ENCODE measurements at places on chromosomes 7 and 10.

DNA sequence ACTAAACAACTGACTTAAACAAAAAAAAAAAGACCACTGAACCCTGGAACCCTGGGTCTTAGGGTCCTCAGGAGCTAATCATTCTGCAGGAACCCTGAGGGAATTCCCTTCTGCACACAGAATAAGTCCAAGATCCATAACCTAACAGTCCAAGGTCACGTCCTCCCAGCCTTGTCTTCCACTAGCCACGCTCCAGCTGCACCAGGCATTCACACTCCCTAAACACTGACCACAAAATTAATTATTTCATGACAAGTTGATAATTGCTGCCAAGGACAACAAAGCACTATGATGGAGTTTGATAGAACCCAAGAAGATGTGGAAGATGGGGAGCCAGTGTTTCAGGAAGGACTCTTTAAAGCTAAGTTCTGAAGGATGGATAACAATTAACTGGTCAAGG is 130.6 kb downstream of the SH3PXD2A start:
- DNase-seq: no peak

DNA sequence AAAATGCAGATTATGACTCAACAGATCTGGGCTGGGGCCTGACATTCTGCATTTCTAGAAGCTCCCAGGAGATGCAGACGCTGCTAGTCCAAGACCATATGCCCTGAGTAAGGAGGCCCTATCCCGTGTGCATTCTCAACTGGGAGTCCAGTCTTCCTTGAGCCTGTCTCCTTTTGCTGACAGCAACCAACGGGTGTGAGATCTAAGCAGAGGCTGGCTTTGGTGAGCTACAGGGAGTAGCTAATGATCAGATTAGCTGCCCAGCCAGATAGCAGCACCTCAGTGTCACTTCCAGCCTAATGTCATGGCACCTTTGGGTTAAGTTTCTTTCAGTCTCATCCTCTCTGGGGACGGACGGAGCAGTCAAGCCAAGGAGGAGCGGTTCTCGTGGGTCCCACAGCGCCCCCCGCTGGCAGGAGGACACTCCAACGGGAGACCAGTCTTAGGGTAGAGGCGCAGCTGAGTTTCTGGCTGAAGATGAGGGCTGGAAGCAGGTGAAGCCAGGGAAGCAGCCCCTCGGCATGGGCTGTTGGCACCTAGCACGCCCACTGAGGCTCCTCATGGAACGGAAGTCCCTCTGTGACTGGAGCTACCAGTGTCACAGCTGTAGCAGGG is 154.0 kb downstream of the CCDC3 start:
- DNase-seq: peak; percentile 21

DNA sequence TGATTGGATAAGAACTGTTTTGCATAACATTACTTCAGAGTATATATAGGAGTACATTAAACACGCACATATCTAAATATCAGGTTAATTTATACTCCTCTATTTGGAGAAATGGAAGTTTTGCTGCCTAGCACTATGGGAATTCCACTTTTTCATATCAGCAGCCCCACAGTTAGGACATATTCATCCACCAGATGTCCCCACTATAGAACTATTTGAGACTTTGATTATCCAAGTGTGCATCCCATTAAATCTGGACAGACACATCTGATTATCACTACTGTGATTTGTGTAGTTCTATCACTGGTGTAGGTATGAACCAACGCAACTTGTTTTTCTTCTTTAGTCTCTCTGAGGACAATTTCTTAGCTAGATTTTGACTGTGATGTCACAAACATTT is 345.7 kb downstream of the THSD7A start:
- no peak for DNase-seq

DNA sequence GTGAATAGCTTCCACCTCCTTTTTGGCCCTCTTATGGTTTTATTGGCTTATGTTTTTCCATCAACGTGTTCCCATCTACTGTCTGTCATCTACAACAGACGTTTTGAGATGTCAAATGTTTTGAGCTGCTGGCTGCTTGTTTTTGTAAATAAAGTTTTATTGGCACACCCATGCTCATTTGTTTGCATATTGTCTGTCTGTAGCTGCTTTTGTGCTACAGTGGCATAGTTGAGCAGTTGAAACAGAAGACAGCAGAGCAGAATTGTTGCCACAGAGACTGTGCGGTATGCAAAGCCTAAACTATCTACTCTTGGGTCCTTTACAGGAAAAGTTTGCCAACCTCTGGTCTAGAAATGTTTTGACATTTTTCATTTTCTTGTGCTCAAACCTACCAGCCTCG is 88.7 kb downstream of the VPS50 start:
- DNase-seq: no peak

DNA sequence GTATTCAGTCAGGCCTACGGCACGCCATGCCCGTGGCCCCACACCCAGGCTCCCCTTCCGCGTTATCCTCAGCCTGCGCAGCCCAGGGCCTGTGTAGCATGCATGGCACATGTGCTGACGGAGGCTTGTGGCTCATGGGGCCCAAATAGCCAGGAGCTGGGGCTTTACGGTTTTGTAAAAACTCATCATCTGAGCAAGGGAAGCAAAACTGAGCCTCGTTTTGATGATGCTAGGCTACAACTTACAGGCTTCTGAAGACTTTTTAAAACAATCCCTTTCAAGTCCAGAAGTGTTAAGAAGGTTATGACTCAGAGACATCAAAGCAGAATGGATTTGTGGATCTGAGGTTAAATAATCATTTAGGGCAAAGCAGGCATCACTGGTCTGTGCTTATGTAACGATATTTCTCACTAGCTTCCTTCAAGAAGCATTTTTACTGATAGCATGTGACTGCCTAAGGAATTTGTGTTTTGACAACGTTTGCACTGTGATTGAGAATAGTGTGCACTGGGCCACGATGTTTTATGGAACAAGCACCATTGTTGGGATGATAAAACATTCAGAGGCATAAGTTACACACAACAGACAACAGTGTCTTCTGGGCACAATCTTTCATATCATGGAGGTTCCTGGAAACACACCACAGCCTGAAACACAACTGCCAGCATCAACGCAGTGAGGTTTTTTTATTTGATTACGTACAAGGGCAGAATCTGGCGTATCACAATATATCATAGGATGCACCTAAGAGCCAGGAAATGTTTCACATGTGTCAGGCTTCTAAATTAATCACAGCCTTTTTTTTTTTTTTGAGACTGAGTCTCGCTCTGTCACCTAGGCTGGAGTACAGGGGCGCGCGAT is 274.3 kb downstream of the CCDC3 start:
- DNase-seq: no peak

DNA sequence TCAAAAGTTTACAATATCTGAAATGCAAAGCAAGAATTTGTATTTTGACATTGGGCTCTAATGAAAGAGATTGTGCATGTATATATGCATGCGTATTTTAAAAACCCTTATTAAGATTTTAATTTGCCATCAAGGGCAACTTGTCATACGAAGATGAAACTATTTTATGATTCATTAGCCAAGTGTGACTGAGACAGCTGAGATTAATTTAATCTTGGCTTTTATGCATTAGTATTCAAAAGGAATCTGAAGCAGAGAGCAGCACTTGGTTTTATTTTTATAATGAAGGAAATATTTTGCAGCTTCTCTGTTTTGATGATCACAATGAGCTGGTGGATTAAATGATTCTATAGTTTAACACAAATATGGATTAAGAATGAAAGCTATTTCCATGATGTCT is 45.9 kb upstream of the AKR1E2 start:
- DNase-seq: no peak

DNA sequence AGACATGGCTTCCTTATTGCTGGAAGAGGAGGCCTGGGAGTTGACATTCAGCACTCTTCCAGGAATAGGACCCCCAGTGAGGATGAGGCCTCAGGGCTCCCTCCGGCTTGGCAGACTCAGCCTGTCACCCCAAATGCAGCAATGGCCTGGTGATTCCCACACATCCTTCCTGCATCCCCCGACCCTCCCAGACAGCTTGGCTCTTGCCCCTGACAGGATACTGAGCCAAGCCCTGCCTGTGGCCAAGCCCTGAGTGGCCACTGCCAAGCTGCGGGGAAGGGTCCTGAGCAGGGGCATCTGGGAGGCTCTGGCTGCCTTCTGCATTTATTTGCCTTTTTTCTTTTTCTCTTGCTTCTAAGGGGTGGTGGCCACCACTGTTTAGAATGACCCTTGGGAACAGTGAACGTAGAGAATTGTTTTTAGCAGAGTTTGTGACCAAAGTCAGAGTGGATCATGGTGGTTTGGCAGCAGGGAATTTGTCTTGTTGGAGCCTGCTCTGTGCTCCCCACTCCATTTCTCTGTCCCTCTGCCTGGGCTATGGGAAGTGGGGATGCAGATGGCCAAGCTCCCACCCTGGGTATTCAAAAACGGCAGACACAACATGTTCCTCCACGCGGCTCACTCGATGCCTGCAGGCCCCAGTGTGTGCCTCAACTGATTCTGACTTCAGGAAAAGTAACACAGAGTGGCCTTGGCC is 4.3 kb downstream of the PGAM2 start:
- DNase-seq: no peak

- DNase-seq: no peak
Measured at GRCh38 chr10:132555648-132556575, 18.3 kb downstream of the INPP5A start.

GRCh38 chr10:99648717-99649116 is 10.6 kb upstream of the ENTPD7 start:
- DNase-seq: no peak

GRCh38 chr7:7164591-7164990 is 17.8 kb upstream of the C1GALT1 start:
- no peak for DNase-seq

DNA sequence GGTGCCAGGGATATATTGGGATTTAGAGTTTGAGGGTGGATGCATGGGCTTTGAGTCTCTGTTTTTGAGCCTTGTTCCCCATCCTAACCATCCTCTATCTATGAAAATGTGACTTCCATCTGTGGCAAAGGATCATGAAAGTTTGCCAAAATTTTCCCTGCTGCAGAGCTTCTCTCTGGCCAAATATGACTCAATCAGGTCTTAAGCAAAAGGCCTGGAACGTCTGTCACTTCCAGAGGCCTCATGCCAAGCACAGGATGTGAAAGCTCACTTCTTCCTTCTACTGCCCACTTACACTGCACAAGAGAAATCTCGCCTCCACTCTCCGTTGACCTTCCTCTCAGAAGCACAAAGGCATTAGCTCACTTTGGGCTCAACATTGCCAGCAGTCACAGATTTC is 696.9 kb upstream of the NRP1 start:
- DNase-seq: no peak

DNA sequence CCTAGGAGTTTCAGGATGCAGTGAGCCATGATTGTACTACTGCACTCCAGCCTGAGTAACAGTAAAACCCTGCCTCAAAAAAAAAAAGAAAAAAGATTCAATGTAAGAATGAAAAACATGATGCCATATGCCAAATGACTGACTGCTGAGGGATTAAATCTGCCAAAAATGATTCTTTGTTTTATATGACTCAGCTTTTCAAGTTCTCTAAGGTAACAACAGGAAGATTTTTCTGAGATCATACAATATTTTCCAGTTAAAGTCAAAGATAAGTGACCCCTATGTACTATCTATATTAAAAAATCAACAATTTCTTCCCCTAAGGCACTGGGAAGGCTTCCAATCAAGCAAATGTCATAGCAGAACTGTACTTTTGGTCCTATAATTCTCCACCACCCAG is 271.2 kb upstream of the IMMP2L start:
- no peak for DNase-seq

Data from T-helper 1 cell (primary cell).